Central memory CD8-positive, alpha-beta T cell (primary cell): ENCODE measurements at places on chromosomes 7 and 10.

DNA sequence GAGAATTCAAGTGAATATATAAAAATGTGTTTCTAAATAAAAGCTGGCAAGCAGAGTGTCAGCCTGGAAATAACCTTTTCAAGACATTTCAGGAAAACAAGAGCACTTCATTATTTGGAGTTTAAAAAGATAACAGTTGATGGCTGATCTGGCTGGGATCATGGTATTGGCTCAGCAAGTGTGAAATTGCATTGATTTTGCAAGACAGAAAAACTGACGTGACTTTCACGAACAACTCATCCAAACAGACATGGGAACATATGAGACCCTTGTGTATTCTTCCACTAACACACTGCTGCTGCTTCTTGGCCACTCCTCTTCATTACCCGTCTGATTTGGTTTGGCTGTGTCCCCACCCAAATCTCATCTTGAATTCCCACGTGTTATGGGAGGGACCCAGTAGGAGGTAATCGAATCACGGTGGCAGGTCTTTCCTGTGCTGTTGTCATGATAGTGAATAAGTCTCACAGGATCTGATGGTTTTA is 108.5 kb downstream of the RAB18 start:
- H3K4me3 ChIP-seq: no peak overlapping the region
- H3K27ac ChIP-seq: no peak overlapping the region
- H3K27me3 ChIP-seq: peaks cover 23% of the 10 kb centered on the region
- DNase-seq: no peak
- peaks cover 6% of the 10 kb centered on the region for H3K4me1 ChIP-seq

DNA sequence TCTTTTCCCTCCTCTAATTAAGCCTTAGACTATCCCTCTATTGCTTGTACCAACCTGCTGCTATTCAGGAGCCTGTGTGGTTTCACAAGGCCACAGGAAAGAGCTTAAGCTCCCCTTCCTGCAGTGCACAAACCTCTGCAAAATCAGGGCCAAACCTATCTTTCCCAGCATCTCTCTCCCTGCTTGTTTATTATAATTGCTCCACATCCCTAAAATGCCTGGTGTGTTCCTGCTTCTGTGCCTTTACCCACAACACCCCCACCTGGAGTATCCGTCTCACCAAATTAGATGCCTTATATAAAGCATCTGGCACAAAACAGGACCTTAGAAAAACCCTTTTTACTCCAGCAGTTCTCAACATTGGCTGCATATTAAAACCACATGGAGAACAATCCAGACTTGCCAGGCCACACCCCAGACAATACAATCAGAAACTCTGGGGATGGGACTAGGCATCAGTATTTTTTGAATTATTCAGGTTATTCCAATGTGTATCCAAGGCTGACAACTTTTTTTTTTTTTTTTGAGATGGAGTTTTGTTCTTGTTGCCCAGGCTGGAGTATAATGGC is 16.7 kb downstream of the SEC31B start:
- no peak for DNase-seq
- H3K4me1 ChIP-seq: peaks cover 3% of the 10 kb centered on the region
- no peaks in the 10 kb centered on the region for H3K27me3 ChIP-seq
- no peak overlapping the region for H3K4me3 ChIP-seq
- no peak overlapping the region for H3K27ac ChIP-seq
- H3K36me3 ChIP-seq: peaks cover 30% of the 10 kb centered on the region

DNA sequence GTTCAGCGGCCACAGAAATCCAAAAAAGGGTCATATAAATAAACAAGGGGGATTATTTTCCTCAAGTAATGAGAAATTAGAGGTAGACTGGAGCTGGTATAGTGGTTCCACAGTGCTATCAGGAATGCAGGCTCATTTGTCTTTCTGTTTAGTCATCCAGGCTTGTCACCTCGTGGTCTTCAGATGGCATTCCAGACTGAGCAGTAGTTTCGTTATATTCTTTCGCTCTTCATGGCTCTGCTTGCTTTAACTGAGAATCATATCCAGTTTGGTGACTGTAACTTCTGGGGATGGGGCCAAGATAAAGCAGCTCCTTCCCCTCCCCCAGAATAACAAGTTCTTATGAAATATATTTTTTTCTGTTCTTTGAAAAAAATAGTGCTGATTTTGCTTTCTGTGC is 9.5 kb downstream of the ANKIB1 start:
- H3K27ac ChIP-seq: no peak overlapping the region
- no peaks in the 10 kb centered on the region for H3K27me3 ChIP-seq
- H3K36me3 ChIP-seq: peaks cover 2% of the 10 kb centered on the region

DNA sequence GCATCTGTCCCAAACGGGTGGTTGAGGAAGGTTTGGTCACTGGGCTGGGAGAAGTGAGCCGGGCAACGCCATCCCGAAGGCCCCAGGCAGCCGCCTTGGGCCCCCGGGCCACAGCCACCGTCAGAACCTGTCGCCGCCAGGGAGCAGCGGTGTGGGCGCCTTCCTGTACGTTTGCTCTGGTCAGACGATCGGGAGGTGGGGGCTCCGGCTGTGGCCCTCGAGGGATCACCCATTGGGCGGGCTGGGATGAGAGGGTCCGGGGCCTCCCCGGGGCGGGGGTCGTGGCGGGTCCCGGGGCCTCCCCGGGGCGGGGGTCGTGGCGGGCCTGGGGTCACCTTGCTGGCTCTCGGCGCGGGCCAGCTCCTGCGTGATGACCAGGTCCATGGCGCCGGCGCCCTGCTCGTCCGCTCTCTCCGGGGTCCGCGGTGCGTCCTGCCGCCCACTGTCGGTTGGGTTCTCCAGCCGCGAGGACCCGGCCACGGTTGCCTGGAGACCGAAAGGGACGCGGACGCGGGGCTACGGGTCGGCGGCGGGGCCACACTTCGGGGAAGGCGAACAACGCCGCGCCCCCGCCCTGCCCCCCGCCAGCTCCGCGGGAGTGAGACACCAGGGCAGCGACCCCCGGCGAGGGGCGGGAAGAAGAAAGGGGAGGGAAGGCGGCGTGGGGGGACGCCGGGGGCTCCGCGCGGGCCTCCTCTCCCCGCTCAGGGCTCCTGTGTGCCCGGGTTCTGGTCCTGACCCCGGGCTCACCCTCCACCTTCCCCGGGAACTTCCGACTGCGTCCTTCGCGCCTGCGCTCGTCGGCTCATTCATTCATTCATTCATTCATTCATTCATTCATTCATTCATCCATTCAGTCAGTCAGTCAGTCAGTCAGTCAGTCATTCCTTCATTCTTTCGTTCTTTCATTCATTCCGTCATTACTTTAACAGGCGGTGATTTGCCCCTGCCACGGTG is at the start of gene CFAP46:
Gene CFAP46, minus strand, starts transcription at position 470 of the 957 bp plus-strand sequence. Its CDS starts 86 bp downstream, at position 384.
- peak within 1 kb of the TSS; percentile 62 for H3K4me3 ChIP-seq
- peaks cover 68% of the 10 kb centered on the region for H3K27me3 ChIP-seq
- H3K27ac ChIP-seq: no peak within 1 kb of the TSS

GRCh38 chr10:70274643-70275042 is 9.2 kb downstream of the NPFFR1 start:
- H3K4me1 ChIP-seq: peaks cover 7% of the 10 kb centered on the region
- no peak overlapping the region for H3K4me3 ChIP-seq
- no peak overlapping the region for H3K27ac ChIP-seq
- DNase-seq: no peak
- H3K36me3 ChIP-seq: no peaks in the 10 kb centered on the region

DNA sequence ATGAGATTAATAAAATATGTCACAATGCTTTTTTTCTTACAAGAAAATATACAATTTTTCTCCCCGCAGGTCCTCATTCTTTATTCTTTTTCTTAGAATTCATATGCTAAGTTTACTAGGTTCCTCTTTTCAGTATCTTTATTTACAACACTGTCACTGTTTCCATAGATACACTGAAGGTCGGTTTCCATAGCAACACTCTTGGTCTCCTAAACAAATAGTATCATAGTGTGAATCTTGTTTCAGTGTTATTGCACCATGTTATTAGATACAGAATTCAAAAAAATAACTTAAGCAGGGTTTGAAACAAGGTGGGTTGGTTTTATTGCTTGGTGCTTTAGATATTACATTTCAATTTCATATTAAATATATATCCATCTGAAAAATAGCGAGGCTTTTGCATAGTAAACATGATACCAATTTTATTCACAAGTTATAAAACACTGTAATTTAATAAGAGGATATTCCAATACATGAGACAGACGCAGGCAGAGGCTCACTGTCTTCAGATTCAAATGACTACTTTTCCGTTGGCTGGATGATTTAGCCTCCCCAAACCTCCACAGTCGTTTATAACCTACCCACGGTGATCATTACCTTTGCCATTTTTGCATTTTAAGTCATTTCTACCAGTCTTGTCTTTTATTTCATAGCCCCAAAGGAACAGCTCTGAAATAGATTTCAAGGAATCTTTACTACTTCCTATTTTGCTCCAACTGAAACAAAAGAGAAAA is 88.9 kb upstream of the KLF6 start:
- peak overlapping the region; percentile 36 for H3K4me3 ChIP-seq
- H3K4me1 ChIP-seq: peaks cover 56% of the 10 kb centered on the region
- peaks cover 23% of the 10 kb centered on the region for H3K36me3 ChIP-seq
- DNase-seq: peak; percentile 53
- H3K27me3 ChIP-seq: no peaks in the 10 kb centered on the region

GRCh38 chr7:18566205-18566604 is 70.7 kb downstream of the HDAC9 start:
- no peaks in the 10 kb centered on the region for H3K4me1 ChIP-seq
- H3K27me3 ChIP-seq: no peaks in the 10 kb centered on the region
- H3K4me3 ChIP-seq: no peak overlapping the region
- H3K27ac ChIP-seq: no peak overlapping the region

DNA sequence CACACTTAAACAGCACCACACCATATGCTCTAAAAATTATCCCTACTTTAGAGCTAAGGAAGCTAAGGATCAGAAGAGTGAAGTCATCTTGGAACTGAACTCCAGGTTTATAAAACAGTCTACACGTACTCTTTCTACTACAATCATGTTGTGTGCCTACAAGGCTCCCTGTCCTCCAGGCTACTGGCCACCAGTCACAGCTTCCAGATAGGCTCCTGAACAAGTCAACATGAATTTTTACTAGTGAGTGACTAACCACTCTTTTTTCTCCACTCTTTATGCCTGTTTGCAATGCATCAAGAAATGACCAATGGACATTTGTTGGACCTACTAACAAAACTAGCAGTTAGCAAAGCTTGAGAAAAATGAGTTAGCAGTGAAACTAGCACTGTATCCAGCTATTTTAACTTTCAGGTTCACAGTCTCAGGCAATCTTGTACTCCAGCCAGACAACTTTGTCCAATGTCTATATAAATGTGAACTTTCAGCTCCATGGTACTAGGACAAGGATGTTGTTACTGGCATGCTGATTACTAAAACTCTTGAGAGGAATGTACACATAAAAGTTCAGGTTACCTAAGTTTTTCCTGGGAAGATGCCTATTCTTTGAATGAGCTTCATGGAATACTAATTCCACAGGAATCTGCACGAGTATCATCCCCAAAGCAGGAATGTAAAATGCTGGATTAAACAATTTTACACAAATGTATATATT is 180.0 kb downstream of the BTAF1 start:
- H3K27me3 ChIP-seq: no peaks in the 10 kb centered on the region
- no peak overlapping the region for H3K4me3 ChIP-seq
- no peak overlapping the region for H3K27ac ChIP-seq

DNA sequence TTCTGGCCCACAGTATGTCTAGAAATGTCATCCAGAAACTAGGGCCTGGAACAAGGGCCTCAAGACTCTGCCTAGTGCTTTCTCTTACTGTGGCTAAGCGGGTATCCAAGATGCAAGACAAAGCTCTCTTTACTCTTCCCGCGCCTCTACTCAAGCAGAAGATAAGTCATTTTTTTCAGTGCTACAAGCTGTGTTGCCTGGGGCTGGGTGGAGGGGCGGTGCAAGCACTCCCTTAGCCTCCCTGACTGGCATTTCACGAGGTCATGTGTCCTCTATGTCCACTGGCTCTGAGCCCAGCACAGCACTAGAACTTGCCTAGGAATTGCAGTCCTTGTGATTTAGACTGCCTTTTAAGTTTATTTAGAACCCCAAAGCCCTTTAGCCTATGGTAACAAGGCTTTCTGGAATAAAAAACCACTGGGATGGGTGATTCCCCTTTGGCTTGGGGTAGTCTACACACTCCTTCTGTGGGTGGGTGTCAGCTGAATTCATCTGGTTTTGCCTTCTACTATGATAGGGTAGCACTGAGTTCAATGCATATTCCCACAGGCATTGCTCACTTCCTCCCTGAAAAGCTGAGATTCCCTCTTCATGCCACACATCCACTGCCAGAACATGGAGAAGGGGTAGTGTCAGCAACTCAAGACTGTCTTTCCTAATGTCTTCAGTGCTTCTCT is 371.8 kb upstream of the KCND2 start:
- no peak overlapping the region for H3K4me3 ChIP-seq
- DNase-seq: no peak
- no peaks in the 10 kb centered on the region for H3K27me3 ChIP-seq
- peaks cover 2% of the 10 kb centered on the region for H3K36me3 ChIP-seq
- no peaks in the 10 kb centered on the region for H3K4me1 ChIP-seq

DNA sequence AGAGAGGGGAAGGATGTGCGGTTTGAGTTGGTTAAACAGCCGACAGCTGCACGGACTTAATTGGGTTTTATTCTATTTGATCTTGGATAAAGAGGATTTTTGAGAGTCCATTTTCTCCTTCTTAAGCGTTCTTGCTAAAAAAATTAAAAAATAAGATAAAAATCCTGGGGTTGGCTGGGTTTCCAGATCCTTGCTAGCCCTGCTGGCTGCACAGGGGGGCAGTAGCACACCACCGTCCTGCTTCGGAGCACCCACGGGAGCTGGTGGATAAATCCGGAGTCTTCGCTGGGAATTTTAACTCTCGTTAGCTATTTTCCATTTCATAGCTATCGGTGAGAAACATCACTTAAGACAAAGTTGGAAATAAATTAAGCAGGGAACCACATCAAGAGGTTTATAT is 792.0 kb downstream of the TYW1 start:
- H3K4me3 ChIP-seq: no peak overlapping the region
- H3K27ac ChIP-seq: no peak overlapping the region
- H3K4me1 ChIP-seq: no peaks in the 10 kb centered on the region
- H3K36me3 ChIP-seq: no peaks in the 10 kb centered on the region
- DNase-seq: no peak

- no peaks in the 10 kb centered on the region for H3K4me1 ChIP-seq
- H3K27ac ChIP-seq: no peak overlapping the region
- no peak for DNase-seq
- peaks cover 25% of the 10 kb centered on the region for H3K36me3 ChIP-seq
- no peaks in the 10 kb centered on the region for H3K27me3 ChIP-seq
- no peak overlapping the region for H3K4me3 ChIP-seq
Measured at GRCh38 chr7:6651851-6652445, 14.8 kb downstream of the ZNF316 start.
